ENCODE measurements at places on chromosomes 11 and 22.
A peak's percentile ranks its signal among the peaks of the same experiment; 100 is the strongest.

DNA sequence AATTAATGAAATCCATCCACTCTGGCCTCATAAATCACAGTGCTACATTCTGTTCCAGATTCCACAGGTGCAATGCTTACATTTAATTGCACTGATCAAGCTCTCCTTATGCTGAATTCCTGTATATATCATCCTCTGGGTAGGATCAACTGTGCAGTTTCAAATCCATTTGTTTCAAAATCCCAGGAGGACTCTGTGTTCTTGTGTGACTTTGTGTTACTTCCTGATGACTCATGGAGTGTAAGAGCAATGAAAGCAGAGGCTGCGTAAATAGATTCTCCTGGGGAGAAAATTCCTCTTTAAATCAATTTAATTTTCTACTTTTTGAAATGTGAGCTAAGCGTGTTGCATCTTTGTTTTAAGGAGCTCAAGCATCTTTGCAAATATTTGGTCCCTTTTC, 752.7 kb downstream of the METTL15 start:
- DNase-seq, result no peak

DNA sequence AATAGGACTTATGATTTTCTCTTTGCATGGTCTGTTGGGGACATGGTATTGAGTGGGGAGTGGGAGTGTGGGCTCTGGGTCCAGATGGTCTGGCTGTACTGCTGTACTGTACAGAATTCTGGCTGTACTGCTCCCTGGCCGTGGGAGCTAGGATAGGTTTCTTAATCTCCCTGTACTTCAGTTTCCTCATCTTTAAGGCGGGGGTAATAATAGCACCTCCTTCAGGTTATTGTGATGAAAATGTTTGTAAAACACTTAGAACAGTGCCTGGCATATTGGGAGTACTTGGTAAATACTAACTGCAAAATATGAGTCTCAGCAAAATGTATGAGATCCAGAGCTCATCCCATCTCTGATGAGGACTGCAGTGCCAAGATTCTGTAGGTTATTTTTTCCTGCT, 198.6 kb downstream of the KIF18A start:
- no peak for DNase-seq

DNA sequence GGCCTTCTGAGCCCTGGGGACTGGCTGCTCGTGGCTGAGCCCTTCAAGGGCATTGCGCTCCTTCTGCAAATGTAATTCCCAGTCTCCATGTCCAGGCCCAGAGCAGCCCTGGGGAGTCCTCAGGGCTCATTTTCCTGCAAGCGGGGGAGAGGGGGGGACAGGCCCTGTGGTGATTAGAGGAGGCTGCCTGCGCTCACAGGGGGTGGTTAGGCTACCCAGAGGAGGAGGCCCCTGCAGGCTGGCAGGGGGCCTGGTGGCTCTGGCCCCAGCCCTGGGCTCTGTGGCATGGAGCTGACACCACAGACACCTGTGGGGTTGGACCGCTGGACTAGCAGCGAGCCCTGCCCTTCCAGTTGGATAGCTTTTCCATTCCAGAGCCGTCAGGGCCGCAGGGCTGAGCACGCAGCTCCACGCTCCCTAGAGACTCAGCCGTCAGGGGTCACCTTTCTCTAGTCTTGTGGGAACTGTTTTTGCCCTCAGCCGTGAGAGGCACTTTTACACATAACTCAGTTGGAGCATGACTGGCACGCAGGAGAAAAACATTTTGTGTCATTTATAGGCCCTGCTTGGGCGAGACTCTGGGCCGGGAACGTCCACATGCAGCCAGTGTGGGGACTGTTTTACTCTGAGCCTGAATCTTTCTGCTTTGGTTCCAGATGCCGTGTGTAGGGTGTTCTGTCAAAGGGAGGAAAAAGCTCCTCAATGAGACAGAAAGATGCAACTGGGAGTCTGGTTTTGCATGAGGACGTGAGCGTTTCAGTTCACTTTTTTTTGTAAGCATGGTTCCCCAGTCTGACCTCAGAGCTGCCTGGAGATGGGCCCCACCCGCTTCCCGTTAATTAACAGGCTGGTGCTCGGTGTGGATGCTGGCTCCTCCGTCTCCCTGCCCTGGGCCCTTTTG, 58.1 kb downstream of the LRP5 start:
- no peak for DNase-seq

DNA sequence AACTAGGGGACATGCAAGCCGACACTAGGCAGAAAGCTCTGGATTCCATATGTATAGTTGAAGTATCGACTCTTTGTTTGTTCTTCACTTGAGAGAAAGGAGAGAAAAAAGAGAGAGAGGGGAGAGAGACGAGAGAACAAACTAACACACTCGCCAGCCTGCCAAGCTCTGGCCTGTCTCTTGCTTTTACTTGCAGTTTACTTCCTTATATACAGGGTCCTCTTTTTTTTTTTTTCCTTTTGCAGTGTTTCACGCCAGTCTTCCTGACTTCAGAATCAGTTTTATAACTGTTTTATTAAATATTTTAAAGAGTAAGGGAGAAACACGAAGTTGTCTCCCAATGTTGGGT, 19.9 kb downstream of the TEAD1 start:
- DNase-seq, result no peak

DNA sequence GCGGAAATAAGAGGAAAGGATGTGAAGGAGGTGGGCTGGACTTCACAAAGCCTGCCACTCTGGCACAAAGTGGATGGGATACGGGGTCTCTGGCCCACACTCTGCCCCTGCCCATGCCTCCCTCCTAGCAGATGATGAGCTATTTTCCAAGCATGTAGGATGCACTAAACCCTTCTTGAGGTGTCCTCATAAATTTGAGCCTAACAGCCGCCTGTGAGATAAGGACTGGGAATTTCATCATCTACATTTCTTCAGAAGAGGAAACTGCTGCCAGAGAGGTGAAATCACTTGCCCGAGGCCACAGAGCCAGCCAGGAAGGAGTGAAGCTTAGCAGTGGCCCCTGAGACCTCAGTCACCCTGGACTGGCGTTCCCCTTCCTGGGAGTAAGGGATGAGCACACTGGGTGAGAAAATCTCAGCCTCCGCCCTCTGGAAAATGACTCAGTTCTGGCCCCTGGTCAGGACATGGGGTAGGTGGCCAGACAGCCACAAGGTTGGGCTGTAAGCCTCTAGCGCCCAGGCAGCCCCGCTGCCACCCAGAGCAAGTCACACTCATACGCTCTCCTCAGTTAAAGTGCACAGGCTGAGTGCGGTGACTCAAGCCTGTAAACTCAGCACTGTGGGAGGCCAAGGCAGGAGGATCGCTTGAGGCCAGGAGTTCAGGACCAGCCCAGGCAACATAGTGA, 27.9 kb downstream of the MB start:
- no peak for DNase-seq

DNA sequence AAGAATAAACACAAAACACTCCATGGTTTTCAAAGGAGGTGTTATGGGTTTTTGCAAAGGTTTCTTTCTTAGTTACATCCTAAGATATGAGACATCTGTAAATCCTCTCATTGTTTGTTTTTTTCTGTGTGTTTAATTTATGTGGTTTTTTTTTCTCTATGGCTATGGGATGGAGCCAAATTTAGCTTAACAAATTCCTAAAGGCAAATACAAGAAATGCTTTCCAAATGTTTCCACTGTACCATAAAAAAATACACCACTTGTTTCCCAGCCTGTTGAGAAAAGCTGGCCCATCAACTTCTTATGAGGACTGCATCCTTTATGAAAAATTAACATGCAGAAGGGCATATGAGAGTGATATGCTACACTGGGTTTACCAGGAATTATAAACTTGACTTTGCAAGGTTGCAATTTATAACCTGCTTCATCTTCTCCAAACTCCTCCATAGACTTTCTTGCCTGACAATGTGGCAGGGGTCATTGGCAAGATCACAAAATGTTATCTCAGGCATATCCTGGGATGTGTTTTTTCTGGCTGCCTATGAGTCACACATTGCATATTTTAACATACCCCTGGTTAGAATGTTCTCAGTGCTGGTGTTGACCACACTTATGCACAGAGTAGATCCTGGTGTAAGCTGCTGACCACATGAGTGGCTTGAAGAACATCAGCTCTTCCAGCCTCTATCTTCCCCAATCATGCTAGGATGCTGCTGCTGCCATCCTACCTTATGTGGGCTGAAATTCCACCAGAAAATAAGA, 137.6 kb upstream of the TTC12 start:
- no peak for DNase-seq

GRCh38 chr22:30572840-30573593, 1.4 kb downstream of the GAL3ST1 start:
- no peak for DNase-seq

DNA sequence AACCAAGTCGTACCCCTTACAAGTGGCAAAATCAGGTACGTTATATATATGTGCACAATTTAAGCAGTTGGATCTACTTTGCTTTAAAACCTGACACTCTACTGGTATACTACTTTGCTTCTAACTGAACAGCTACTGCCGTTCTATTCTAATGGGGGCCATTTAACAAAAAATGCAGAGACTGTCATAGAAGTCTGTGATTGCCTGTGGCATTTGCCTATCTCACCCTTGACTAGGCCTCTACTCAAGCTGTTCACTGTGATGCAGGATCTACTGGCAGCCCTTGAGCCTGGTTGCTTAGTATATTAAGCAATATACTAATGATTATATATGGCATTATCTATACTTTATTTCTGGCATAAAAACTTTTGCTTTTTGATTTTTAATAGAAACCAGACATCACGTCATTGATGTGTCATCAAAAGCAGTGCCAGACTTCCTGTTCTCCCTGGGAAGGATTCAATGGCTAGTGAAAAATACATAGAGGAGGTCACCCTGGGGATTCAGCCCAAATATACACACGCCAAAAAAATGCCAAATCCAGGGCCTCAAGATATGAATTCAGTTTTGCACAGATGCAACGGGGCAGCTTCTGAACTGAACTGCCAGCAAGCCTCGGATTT, 40.0 kb upstream of the FIBIN start:
- DNase-seq, result no peak

DNA sequence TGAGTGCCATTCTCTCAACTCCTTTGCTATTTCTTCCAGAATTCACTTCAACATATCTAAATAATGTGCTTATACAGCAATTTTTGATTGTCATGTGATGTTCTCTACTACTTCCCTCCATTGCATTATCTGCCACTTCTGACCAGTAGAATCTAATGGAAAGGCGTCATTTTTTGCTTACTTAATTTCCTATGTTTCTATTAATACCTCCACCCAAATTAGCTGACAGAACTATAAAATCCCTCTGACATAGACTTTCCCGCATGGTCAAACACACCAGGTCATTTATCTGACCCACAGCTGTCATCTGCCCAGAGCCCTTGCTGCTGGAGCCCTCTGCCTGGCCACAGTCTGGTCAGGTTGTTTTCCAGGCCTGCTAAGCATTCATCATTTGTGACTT, 258.6 kb upstream of the NARS2 start:
- no peak for DNase-seq

- DNase-seq, result no peak
These were observed 168.2 kb upstream of the PDGFD start for GRCh38 chr11:104332110-104332509.

- peak; percentile 72 for DNase-seq
These were observed 8.2 kb upstream of the F2 start for GRCh38 chr11:46710821-46711269.

DNA sequence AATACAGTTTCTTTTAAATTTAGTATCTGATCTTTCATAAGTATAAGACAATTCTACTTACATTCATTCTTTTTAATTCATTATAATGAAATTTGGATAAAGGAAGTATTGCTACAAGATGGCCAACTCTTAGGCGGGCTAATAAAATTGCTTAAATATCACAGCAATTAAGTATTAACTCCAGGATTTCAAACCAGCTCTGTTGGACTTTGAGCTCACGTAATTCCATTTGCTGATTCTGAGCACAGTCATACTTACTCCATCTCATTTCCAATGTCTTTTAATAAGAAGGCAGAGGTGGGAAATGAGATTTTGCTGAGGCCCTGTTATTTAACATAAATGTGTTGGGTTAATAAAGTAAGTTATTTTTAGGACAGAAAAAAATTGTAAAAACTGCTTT, 748.1 kb downstream of the KCNA4 start:
- DNase-seq, result no peak
